ENCODE measurements at places on chromosomes 12 and 14.

- DNase-seq = no peak
Measured at GRCh38 chr14:23409475-23409874, 1.4 kb upstream of the MYH6 start.

DNA sequence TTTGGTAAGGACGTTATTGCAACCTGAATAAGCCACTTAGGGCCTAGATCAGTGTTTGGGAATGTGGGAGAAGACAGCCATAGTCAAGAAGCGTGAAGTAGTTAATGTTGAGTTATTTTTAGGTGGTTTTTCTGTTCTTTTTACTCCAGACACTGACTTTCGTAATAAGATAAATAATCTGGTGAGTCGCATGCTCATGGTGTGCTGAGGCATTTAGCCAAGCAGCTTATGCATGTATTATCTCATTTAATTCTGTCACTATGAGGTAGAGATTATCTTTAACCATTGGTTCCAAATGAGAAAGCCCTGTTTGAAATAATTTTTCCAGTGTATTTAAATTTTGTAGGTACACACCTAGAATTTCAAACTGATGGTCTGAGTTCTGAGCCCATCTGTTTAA, 67.3 kb downstream of the RCOR1 start:
- DNase-seq = no peak

GRCh38 chr14:51784466-51784865, 75.9 kb upstream of the GNG2 start:
- DNase-seq = no peak

- DNase-seq = no peak
Measured at GRCh38 chr14:80523518-80524117, 312.3 kb upstream of the DIO2 start.

DNA sequence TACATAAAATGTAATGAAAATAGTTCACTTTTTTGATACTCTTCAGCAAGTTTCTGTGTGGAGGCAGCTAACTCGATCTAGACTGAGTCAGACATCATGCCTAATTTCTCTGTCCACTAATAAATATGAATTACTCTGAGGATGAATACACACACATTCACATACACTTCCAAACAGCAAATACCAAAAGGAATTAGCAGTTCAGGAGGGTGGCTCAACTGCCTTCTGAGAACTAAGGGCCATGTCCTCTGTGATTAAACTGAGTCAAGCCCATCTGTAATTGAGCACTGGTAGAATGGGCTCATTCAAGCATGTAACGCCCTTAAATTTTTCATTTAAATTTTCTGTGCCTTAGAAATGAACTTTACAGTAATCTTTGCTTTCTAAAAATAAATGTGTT, 242.5 kb downstream of the AKAP6 start:
- DNase-seq = no peak

Measured in HTR-8/SVneo (cell line).